ENCODE measurements at places on chromosomes 13 and 19.

DNA sequence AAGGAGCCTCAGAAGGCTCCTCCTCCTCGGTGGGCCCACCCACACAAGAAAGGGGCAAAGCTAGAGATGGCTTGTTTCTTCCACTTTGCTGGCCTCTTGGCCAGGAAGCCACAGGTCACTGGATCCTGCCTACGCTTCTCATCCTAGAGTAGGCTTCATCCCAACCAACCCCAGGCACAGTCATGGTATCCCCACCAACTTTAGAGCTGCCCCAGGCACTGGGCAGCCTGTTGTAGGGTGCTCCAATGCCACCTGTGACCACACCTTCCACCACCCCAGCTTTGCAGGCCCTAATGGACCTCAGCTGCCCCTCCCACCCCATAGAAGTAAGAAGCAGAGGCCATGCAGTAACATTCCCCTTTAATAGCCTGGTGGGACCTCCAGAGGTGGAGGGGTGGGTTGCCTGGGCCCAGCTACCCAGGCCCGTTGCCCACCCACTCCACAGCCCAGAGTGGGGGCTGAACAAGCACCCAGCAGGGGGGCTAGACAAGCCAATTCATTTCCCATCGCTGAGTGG, 522 bp upstream of the CHMP2A start:
- no peak for DNase-seq

GRCh38 chr13:28329395-28330158, 165.4 kb downstream of the FLT1 start:
- no peak for DNase-seq

GRCh38 chr19:53520547-53521372, 17.2 kb upstream of the ZNF331 start:
- DNase-seq, result peak; percentile 91

GRCh38 chr19:13441810-13442512, 64.3 kb downstream of the CACNA1A start:
- DNase-seq, result peak; percentile 46

DNA sequence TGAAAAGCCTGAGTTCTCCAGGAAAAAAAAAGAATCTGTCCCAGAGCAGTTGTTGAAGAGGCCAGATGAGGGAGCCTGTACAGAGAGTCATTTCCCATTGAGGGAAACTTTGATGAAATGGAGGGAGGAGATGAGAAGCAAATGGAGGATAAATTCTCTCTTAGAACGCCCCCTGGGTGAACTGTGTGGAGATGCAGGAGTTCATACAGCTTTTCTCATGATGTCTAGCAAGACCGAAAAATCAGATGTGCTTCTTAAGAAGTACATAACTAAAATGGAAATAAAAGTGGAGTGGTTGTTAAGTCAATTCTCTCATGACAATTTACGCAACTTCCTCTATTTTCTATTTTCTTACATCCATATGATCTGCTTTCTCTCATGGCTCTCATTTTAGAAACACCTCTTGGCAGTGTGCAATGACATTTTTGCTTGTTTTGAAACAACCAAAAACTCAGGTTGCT, 1263.1 kb downstream of the PCDH9 start:
- peak; percentile 52 for DNase-seq

- DNase-seq, result peak; percentile 52
Measured at GRCh38 chr19:31448221-31448657, 99.0 kb upstream of the TSHZ3 start.

GRCh38 chr13:27379694-27380641, 44.5 kb upstream of the GTF3A start:
- peak; percentile 39 for DNase-seq

DNA sequence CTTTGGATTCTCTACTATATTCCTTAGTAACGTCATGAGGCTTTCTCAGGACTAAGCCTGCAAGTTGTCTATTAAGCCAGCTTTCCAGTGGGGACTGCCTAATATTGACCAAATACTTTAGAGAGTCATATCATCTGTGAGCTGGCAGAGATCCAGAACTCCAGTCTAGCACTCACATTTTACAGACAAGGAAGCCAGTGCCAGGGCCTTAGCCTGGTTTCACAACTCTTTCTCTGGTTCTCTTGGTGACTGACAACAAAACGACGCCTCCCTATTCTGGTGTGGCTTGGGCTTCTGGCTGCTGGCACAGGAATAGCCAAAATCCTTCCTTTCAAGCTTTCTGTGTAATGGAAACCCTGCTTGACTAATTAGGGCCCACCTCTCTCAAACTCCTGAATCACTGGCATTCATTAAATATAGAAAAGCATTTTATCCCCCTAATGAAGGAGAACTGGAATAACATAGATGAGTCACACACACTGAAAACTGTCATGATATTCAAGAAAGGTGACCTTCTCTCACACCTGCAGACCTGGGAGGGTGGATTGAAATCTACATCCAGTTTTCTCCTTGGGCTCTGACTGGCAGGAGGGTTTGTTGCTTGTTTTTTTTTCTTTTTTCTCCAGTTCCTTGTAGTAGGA, 75.2 kb upstream of the UBL3 start:
- peak; percentile 62 for DNase-seq

- DNase-seq, result no peak
Measured at GRCh38 chr19:39390451-39390750, 505 bp downstream of the PAF1 start.

GRCh38 chr13:33927315-33927714, 109.4 kb downstream of the RFC3 start:
- DNase-seq, result peak; percentile 15

DNA sequence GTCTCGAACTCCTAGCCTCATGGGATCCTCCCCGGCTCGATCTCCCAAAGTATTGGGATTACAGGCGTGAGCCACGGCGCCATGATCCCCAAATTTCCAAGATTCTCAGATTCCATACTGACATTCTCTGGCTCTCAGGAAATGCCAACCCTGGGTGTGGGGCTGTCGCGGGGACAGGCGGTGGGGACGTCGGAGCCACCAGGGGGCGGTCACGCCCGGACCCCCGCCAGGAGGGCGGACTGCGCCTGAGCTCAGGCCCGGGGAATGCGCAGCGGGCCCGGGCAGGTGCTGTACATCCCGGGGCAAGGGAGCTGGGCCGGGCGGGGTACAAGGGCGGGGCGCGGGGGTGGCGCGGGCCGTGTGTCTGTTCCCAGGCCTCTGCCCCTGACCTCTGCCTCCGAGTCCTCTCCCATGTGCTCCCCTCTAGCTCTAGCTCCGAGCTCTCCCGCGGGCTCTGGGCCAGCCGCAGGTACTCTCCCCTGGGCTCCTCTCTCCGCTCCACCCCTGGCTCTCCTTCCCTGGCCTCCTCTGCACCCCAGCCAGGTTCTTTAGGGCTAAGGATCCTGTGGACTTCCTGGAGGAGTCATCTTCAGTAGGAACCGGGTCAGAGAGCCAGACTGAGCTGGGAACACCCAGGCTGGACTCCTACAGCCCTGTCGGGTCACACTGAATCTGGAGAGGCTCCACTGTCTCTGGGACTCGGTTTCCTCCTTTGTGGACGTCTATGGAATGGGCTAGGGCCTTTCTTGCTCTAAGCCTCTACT, 2.4 kb downstream of the PPP1R13L start:
- DNase-seq, result no peak

DNA sequence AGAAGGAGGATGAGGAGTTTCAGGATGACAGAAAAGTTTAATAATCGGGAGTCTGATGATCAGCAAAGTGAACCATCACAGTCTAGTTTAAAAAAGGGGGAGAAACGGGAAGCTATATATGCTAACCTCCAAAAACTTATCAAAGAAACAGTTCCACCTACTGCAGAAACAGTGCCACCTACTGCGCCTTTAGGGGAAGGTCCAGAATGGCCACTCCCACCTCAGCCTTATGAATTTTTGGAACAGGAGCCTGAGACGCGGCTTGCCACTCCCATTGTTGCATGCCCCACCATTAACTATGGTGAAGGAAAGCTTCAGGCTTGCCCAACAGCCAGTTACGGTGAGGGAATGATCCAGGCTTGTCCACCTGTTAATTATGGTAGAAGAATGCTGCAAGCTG, 929.0 kb downstream of the SLITRK6 start:
- DNase-seq, result no peak

DNA sequence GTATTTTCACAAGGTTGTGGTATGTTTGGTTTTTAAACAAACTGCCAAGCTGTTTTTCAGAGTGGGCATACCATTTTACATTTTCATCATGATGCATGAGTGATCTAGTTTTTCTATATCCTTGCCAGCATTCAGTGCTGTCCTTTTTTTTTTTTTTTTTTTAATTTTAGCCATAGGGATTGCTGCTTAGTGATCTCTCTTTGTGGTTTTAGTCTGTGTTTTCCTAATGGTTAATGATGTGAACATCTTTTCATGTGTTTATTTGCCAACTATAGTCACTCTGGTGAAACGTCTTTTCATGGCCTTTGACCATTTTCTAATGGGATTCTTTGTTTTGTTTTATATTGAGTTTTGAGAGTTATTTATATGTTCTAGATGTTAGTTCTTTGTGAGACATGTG, 59.7 kb downstream of the SHISA2 start:
- DNase-seq, result peak; percentile 92

- no peak for DNase-seq
Measured at GRCh38 chr13:107031716-107032115, 463.8 kb upstream of the ARGLU1 start.

- peak; percentile 81 for DNase-seq
Measured at GRCh38 chr19:3969435-3970312, 1.2 kb downstream of the DAPK3 start.
